Iris pigment epithelial cell (primary cell): ENCODE measurements at places on chromosomes 4 and X.

DNA sequence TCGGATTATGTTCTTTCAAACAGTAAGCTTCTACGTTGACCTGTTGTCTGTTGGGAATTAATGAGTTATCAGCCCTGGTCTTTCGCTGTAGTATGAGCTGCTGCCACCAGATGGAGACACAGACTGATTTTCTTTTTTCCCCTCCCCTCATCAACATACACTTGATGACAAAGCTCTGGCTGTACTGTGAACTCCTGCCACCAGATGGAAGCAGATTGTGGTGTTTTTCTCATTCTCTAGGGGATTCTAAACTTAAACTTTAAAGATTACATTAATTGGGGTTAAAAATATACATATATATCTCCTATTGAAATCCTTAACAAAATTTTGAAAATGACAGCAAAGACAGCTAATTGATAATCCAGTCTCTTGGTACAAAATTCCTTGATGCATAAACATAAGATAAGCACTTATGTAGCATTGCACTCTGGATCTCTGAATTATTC is 44.8 kb downstream of the SMS start:
- peak; percentile 78 for DNase-seq

- DNase-seq: no peak
Observed at GRCh38 chrX:3142259-3143042, 101.2 kb downstream of the ARSF start.

GRCh38 chr4:138951764-138952163 is 63.8 kb upstream of the NOCT start:
- DNase-seq: no peak

DNA sequence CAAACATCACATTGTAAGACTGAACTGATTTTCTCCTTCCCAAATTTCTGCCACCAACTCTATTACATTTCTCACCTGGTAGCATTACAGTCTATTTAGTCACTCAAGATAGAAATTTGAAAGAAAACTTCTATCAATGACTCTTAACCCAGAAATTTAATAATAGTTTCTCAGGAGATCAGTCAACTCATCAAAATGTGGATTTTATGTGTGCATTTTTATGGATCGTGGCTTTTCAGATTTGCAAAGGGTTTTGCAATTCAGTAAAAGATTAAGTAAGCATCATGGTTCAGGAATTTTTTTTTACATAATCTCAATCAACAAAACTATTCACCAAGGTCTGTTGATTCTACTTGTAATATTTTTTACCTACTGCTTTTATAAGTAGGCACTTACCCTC is 111.1 kb downstream of the CFAP299 start:
- DNase-seq: peak; percentile 24

- no peak for DNase-seq
Observed at GRCh38 chrX:15395789-15396188, 11.6 kb upstream of the VEGFD start.

DNA sequence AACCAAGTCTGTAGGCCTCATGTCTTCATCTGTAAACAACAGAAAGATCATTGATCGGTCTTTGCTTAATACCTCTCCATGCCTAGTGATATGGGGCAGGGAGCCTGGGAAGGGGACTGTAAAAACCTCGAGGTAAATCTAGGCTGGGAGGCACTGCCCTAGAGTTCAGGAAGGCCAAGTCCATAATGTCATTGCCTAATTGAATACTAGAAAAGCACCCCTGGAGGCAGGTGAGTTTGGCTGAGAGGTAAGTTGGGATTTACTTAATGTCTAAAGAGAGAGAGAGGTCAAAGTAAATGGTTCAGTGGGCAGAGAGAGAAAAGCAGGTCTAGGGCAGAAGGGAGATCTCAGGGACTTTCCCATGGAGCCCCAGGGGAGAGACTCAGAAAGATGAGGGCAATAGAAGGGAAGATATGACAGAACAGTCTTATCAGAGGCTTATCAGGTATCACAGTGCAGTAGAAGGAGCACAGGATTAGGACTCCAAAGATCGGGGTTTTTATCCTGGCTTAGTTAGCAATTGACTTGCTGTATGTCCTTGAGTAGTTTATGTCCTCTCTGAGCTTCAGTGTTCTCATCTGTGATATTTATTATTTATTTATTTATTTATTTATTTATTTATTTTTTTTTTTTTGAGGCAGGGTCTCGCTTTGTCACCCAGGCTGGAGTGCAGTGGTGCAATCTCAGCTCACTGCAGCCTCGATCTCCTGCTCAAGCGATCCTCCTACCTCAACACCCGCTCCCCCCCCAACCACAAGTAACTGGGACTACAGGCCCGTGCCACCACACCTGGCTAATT is 85.2 kb downstream of the SLC16A2 start:
- DNase-seq: no peak

GRCh38 chr4:130125467-130125866 is 1029.5 kb downstream of the C4orf33 start:
- no peak for DNase-seq

DNA sequence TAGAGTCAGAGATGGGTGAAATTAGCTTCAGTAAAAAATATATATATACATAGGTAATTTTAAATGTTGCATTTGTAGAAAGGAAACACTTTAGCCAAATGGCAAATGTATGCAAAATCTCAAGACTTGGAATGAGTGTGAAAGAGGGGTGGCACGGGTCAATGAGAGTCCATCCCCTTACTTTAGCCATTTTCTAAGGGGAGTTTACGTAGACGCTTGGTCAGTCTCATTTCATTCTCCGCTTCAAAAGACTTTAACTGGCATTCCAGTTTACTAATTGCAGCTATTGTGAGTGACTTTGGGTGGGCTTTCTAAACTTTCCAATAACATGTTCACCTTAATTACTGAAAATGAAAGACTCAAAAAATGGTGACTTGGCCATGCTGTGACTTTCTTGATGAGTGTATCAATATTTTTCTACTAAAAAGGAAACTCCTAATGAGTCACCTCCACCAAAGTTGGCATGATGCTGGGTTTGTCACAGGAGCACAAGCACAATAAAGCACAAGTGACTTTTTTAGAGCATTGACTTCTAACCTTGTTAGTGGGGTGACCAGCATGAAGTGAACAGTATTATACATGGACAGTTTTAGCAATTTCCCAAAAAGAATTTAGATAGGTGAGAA is 356.0 kb upstream of the RASGEF1B start:
- no peak for DNase-seq

- DNase-seq: no peak
Observed at GRCh38 chrX:31506360-31506759, 434.5 kb upstream of the FTHL17 start.

GRCh38 chr4:87076690-87077358 is 142.0 kb downstream of the AFF1 start:
- DNase-seq: no peak

DNA sequence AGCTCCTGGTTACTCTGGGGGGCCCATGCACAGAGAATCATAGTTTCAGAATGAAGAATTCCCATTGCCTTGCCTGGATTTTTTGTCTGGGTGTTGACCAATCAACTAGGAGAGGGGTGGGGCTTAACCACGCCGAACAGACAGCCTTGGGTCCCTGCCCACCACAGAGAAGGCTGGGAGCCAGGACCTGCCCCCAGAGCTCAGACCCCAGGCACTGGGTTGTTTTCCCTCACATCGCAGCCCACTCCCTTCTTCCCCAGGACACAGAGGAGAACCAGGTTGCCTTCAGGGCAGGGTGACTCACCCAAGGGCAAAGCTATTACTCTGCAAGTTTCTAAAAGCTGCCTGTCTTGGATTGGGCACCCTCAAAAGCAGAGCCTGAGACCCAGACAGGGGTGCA is 23.3 kb upstream of the CRMP1 start:
- no peak for DNase-seq

GRCh38 chr4:137300776-137301175 is 231.5 kb downstream of the PCDH18 start:
- DNase-seq: peak; percentile 28

- no peak for DNase-seq
Observed at GRCh38 chr4:153440475-153440874, 25.7 kb upstream of the TMEM131L start.

GRCh38 chr4:82482387-82482786 is 52.0 kb downstream of the ENOPH1 start:
- DNase-seq: no peak

GRCh38 chrX:108224727-108225621 is 133.4 kb downstream of the ATG4A start:
- peak; percentile 38 for DNase-seq

DNA sequence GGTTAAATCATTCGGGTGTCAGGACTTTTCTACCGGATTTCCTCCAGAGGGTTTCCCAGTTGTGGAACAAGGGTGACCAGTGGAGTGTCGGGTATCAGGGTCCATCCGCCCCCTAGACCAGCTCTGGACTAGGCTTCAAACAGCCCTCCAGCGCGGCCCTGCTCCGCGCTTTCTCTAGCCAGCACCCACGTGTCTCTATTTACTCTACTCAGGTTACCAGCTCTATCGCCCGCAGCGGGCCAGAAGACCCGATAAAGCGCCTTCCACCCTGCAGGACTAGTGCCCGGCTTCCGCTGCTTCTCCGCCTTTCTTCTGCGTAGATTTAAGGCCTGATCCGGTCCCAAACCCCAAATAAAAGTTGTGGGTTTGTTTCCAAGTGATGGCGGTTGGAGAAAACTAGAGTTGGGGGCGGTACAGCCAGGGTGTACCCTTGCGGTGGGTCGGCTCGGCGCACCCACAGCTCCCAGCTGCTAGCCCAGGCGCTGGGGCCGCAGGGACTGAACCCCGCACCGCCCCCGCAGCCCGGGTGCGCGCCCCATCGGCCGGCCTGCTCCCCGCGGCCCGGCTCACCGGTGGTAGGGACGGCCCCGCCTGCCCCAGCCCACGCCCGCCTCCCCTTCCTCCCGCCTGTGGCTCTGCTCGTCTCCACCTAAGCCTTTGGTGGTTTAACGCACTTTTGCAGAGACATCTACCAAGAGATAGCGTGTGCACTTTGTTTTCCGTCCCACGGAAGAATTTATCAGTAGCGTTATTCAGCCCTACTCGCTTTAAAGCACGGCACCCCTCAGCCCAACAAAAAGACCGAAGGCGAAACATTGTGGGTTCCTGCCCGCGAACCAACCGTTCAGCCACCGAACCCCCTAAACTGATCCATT is 2.1 kb downstream of the LEF1 start:
- DNase-seq: no peak

- peak; percentile 64 for DNase-seq
Observed at GRCh38 chr4:10619220-10619619, 65.3 kb downstream of the CLNK start.

- DNase-seq: no peak
Observed at GRCh38 chr4:6900181-6900812, 9.3 kb upstream of the TBC1D14 start.

DNA sequence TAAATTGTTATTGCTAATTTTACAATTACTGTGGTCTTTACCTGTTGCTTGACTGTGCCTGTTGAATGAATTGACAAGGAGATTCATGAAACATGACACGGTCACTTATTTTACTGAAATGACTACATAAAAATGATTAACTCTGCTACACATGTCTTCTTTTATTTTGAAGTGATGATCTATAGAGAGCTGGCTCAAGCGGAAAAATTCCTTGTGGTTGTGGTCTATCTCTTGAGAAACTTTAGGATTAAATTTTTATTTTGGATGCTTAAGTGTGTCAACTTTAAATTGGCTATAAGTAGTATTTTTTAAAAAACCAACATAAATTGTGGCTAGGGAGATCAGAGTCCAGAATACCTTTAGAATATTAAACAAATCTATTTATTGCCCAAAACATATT is 131.8 kb upstream of the PITX2 start:
- peak; percentile 55 for DNase-seq

- DNase-seq: peak; percentile 18
Observed at GRCh38 chr4:147430111-147430510, 50.8 kb upstream of the EDNRA start.

DNA sequence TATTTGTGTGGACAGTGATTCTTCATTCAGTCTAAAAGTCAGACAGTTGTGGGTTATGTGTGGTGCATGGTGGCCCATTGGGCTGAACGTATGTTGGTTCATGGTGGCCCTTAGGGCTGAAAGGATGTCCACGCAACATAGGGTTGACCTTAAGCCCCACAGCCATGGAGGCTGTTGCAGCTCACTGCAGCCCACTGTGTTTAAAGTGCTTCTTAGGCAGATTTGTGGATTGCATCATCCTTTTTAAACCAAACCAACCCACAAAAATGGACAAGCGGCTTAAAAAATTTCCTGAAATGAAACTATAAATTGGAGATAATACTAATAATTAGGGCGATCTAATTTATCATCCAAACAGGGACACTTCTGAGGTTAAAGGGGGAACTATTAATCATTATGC is 219.0 kb upstream of the GATB start:
- DNase-seq: no peak

DNA sequence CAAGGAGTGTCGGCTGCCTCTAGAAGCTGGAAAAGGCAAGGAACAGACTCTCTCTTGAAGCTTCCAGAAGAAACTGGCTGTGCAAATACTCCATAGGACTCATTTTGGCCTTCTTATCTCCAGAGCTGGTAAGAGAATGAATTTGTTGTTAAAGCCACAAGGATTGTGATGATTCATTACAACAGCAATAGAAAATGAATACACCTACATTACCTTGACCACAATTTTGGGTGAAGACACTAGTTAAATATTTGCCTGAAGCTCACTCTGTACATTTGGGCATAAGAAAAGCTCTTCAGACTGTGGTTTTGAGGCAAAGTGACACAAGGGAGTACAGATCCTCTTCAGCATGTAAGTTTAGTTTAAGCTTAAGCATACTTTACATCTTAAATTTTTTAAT is 134.5 kb upstream of the TLL1 start:
- no peak for DNase-seq

GRCh38 chr4:61198686-61199085 is 1.4 kb upstream of the ADGRL3 start:
- DNase-seq: no peak

DNA sequence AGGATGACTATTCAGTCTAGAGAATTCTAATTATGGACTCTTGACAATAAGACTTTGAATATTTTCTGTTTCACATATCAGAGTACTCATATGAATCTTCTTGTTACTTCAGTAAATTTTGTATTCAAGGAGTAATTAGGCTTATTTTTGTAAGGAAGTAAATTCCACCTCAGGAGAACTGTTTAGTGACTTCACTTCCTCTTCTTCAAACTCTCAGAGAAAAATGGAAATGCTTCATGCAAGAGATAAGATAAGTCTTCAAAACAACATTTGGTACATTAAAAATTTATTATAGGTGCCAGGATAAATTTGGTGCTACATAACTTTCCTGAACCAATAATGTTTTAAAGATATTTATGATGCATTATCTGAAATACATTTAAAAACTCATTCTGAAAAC is 1421.9 kb downstream of the PCDH7 start:
- no peak for DNase-seq

DNA sequence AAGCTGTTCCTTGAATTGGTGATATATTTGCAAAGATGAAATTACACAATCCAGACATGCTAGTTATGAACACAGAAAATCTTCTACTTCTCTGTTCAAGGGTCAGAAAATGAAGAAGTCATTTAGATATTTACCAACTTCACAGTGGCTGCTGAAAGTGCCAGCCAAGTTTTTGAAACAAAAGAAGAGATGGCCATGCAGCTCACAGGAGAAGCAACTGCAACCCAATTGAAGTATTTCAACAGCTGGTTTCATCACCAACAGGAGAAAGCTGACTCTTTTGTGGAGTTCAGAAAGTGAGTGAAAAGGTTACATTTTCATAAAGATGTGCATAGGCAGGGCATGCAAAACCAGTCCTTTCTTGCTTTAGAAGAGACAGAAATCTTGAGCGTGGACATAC is 70.1 kb upstream of the LSM6 start:
- no peak for DNase-seq
